ENCODE measurements at places on chromosomes 7 and 10. TPM values are rescaled to one million over a fixed set of nuclear protein-coding genes. Genes with fewer than 3 reads are reported as not detected.

The HKDC1 gene
- 0.61 TPM for total RNA-seq

DNA sequence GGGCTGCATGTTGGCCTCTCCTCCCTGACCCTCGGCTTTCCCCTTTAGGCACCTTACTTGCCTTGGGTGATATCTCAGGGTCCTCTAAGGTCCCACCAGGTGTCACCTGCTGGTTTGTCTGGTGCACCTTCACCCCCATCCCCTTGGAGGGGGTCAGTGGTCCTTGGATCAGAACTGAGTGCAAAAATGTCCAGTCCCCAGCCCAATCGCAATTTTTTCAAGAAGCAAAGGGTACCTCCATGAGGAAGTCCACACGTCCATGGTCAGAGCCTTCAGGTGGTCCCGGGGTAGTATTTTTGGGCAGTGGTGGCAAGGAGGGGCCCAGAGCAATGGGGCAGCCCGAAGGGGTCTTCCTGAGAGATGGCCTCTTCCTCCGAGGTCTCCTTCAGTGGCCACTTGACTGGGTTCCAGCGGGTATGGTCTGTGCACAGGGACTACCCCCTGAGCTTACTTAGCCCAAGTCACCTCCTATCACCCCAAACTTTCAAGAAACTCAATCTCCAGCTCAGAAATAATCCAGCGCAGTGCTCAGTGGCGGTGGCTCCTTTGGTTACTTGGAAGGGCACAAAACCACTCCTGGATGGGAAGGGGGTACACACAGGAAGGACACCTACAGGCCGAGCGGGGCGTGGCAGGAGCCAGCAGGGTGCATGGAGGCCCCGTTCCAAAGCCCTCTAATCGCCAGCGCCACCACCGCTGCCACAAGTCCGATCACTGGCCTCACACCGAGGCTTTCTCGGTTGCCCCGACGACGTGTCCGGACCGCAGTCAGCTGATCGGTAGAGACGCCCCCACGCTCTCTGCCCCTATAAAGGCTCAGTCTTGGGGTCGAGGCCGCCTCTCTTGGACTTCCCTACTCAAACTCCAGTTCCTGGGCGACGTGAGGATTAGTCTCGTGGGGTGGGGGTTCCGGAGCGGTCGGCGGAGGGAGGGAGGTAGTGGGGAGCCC lies 4.5 kb downstream of the SAP25 start:
- H3K36me3 ChIP-seq, result peaks cover 4% of the 10 kb centered on the region
- H3K27ac ChIP-seq, result peak overlapping the region; percentile 22
- peak; percentile 73 for DNase-seq
- peak overlapping the region; percentile 16 for H3K4me3 ChIP-seq
- no peaks in the 10 kb centered on the region for H3K27me3 ChIP-seq

- no peak overlapping the region for H3K27ac ChIP-seq
- DNase-seq, result no peak
These were observed 3.8 kb downstream of the RARRES2 start for GRCh38 chr7:150337659-150338081.

The ZNF138 gene
- total RNA-seq, result 11.0 TPM

- H3K27ac ChIP-seq, result peak overlapping the region; percentile 66
- no peak for DNase-seq
- peaks cover 2% of the 10 kb centered on the region for H3K36me3 ChIP-seq
- H3K4me3 ChIP-seq, result peak overlapping the region; percentile 68
These were observed 2.3 kb downstream of the STX1A start for GRCh38 chr7:73717025-73717807.

The CYP2C18 gene
- total RNA-seq, result not detected

The MLXIPL gene
- not detected for total RNA-seq

DNA sequence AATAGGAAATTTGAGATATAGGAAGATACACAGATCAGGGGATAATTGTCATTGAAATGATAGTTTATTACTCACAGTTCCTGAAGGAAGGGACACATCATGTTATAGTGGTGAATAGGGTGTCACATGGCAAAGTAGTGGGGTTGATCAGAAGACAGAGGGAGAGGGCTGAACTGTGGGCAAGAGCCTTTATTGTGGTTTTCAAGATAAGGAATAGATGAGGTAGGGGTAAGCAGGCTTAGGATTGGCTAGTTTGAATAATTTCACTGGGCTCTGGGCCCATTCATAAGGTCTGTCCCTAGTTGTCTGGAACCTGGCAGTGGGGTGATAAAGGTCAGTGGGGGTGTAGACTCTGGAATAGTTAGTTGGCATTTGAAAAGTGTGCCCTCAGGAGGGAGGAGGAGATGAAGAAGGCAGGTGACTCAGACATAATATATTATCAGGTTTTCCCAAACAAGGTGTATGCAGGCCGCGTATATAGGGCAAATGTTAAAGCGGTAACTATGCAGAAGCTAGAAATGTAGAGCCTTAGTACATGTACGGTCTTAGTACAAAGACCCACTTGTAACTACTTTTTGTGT lies 18.5 kb downstream of the FGL2 start:
- no peak overlapping the region for H3K27ac ChIP-seq
- H3K4me3 ChIP-seq, result no peak overlapping the region
- no peak for DNase-seq
- no peaks in the 10 kb centered on the region for H3K4me1 ChIP-seq

GRCh38 chr7:75979759-75980429 lies 14.5 kb downstream of the TMEM120A start:
- no peak for DNase-seq
- H3K27me3 ChIP-seq, result no peaks in the 10 kb centered on the region
- H3K27ac ChIP-seq, result no peak overlapping the region
- no peaks in the 10 kb centered on the region for H3K36me3 ChIP-seq

Data from activated CD8-positive, alpha-beta memory T cell treated with anti-CD3 and anti-CD28 coated beads, Interleukin-2, amount 10 ng/mL, durations not matched to agents 7 days and 5 days (primary cell).